Stimulated activated CD4-positive, alpha-beta T cell treated with anti-CD3 and anti-CD28 coated beads, Interleukin-2, amount 100 ng/mL, for 48 hours (primary cell): ENCODE measurements at places on chromosomes 13 and 19.

GRCh38 chr13:79621902-79622301, 140.9 kb downstream of the NDFIP2 start:
- DNase-seq, result no peak

DNA sequence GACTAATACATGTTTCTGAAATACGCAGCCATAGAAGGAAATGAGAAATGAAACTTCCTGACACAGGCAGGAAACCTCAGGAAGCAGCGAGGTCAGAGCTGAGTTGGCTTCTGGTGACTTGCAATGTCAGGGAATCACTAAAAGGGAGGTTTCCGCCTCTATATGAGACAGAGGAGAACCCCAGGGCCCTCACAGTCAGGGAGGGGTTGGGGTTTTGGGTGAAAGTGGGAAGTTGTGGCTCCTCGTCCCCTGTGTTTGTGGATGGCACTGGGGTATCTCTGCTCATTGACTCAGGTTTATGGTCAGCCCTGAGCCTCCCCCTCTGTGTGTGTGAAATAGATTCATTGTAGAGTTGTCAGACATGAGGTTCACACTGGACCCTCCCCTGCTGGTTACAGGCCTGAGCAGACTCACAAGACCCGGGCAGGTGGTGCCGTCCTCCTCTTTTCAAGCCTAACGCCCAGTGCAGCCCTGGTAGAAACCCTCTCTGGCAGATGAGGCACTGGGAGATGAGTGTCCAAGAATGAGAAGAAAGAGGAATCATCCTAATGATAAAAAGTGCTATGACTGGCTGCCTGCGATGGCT, 5.5 kb upstream of the LILRA6 start:
- peak; percentile 42 for DNase-seq

DNA sequence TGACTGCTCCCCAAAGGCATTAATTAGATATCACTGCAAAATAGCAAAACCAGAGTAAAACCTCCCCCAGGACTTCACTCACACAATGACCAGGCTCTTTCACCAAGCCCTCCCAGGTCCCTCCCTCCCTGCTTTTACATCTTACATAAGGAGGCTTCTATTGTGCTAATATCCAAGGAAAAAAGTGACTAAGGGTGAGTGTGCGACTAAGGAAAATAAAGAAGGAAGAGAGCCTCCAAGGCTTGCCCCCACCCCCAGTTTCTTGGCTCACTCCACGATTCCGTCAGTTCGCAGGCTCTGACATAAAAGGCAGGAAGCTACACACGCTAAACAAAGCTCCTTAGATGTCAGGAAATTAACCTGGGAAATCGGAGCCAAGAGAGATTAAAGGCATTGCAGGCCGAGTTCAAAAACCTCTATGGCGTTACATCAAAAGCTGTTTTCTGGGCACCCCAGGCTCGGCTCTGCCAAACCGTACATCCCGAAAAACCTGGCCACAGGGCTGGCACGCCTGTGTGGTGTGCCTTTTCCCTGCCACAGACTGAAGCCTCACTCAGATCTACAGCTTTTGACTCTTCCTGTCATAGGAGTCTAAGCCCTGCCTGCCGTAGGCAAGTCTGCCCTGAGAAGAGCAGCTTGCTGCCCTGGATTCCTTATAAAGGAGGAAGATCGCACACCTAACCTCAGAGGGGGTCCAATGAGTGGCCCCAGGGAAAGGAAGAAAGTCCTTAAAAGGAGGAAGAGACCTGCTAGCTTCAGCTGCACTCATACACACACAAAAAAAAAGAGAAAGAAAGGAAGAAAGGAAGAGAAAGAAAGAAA, 67.0 kb upstream of the SERP2 start:
- DNase-seq, result no peak

- no peak for DNase-seq
These were observed 184.0 kb downstream of the SLC7A1 start for GRCh38 chr13:29411481-29411880.
